HuH-7.5 (cell line): ENCODE measurements at places on chromosomes 3 and 15.

DNA sequence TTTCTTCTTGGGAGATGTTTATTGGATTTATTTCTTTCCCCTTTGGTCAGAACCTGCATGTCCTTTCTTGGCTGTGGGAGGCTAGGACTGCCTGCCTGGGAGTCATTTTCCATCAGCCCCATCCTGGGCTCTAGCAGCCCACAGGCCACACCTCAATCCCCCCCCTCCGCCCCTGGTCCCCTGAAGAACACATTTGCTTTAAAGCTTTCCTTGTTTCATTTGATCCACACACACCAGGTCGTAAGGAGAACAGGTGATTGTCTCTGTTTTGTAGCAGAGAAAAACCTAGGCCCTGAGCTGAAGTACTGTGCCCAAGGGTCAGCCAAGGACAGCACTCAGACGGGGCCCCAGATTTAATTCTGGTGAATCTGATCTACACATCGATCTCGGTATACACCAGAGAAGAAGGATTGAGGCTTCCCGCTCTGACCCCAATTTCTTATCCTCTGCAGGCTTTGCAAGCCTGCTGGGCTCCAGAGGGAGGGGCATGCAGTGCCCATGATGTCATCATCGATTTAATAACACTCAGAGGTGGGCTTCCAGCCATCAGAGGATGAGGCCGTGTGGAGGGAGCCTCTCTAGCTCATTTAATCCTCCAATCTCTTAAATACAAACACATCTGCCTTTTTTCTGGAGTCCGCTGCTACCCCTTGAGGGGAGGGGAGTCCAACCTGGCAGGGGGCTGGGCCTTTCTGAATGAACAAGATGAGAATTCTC is 1.7 kb upstream of the CLN6 start:
- no peak for DNase-seq

- no peak for DNase-seq
Observed at GRCh38 chr3:24512564-24513197, 18.0 kb upstream of the THRB start.

DNA sequence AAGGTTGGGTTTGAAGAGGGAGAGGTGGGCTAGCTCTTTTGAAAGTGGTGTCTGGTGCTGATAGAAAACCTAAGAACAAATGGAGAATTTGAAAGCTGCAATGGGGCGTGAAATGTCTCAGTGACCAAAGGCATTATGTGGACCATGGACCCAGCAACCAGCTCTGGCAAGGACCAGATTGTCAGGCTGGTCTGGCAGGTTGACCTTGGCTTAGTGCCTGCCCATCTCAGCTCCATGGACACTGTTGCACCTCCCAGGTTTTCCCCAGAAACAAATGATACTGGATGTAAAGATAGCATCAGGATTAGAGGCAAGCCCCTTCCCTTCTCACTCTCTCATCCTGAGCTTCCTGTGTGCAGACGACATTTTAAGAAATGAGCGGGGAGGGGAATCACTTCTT is 302.9 kb upstream of the LRRFIP2 start:
- no peak for DNase-seq

- no peak for DNase-seq
Observed at GRCh38 chr15:62253294-62253693, 88.2 kb upstream of the C2CD4B start.

DNA sequence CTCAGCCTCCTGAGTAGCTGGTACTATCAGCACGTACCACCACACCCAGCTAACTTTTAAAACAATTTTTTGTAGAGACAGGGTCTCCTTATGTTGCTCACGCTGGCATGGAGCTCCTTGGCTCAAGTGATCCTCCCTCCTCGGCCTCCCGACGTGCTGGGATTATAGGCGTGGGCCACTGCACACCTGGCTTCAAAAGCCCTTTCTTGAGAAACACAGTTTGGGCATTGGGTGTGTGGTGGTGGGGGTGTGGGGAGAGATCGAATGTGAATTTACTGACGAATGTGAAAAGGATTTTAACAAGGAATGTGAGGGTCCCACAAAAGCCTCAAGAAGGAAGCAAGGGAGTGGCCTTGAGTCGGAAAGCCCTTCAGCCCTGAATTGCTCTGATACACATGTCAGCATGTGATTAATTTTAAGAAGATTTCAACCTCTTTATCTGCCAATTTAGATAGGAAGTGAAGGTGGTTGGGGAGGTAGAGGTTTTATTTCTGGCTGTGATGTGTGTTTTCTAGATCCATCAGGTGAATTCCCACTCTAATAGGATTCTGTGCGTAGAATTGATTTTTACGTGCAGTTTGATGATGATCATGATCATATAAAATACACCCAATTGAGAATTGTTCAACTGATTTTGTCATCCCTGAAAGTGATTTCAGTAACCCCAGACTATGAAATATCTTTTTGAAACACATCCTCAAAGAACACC is 1.1 kb downstream of the CCR4 start:
- DNase-seq, result no peak

- DNase-seq, result no peak
Observed at GRCh38 chr3:171788546-171789351, 21.5 kb downstream of the PLD1 start.

- DNase-seq, result no peak
Observed at GRCh38 chr3:152970851-152971250, 135.9 kb downstream of the P2RY1 start.

DNA sequence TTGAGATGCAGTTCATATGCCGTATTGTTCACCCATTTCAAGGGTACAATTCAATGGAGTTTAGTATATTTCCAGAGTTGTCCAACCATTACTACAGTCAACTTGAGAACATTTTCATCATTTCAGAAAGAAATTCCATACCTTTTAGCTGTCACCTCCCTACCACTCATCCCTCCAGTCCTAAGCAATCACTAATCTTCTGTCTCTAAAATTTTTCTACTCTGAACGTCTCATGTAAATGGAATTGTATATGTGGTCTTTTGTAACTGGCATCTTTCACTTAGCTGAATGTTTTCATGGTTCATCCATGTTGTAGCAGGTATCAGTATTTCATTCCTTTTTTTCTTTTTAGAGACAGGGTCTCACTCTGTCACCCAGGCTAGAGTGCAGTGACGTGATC is 51.1 kb downstream of the CMTM7 start:
- DNase-seq, result no peak

DNA sequence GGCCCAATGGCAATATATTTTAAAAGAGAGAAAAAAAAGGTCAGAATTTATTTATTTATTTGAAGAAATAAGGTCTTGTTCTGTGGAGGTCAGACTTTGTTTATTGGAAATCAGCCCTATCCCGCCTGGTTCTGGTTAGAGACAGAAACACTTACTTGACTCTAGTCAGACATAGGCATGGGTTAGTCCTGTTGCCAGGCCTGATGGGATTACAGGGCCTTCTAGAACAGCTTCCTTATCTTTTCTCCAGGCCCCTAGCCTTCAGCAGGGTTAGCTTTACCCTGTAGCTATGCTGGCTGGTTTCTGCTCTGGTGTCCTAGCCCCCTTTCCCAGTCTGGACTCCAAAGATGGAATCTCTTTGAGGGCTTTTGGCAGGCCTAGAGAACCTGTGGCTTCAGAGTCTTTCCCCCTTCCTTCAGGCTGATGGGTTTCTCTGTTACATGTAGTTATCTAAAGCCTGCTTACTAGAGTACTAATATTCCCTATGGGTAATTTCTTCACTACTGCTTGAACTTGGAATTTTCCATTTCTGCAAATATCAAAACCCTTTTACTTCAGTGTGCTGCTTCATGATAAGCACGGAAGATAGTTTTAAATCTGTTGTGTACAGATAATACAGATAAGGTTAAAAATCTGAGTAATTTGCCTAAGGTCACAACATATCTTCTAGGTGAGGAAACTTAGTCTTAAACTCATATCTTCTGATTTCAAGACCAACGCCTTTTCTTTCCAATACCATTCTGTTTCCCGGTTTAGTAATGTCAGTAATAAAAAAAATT is 10.6 kb downstream of the IREB2 start:
- no peak for DNase-seq
